ENCODE measurements at places on chromosomes 5 and 9. TPM values are rescaled to one million over a fixed set of nuclear protein-coding genes. Genes with fewer than 3 reads are reported as not detected.

Gene DMRT3
- total RNA-seq = not detected

Gene ZNF79
- total RNA-seq = 19.0 TPM

Gene IGFBPL1
- not detected for total RNA-seq

Gene KLHL3
- total RNA-seq = 1.2 TPM

Gene TLX3
- total RNA-seq = not detected

Gene S100Z
- not detected for total RNA-seq

Gene SLCO6A1
- total RNA-seq = not detected

Gene TEX48
- total RNA-seq = not detected

Gene CTXN3
- not detected for total RNA-seq

Gene LCN2
- total RNA-seq = not detected

Gene TNPO1
- total RNA-seq = 270 TPM

Gene DIPK1B
- total RNA-seq = 2.2 TPM

Gene CNOT8
- 47.1 TPM for total RNA-seq

Gene FOXD4L3
- total RNA-seq = not detected

Gene C5orf52
- not detected for total RNA-seq

Gene ANKRD55
- total RNA-seq = not detected

Gene TAF1L
- under 0.01 TPM for total RNA-seq

Gene WNT8A
- total RNA-seq = not detected

Gene SNCAIP
- 0.66 TPM for total RNA-seq

Gene RLN2
- total RNA-seq = not detected

Gene ADAMTS19
- 0.73 TPM for total RNA-seq

Gene CSF1R
- under 0.01 TPM for total RNA-seq

Gene EIF4E1B
- not detected for total RNA-seq

Gene ORM2
- not detected for total RNA-seq

Gene HAPLN1
- total RNA-seq = 4.6 TPM

Gene PDE6A
- total RNA-seq = not detected

Gene SLC6A18
- not detected for total RNA-seq

Gene MSX2
- 15.9 TPM for total RNA-seq

Gene PDCD1LG2
- total RNA-seq = 5.3 TPM

Gene BARHL1
- total RNA-seq = not detected

Gene TLE1
- 29.7 TPM for total RNA-seq

Gene STPG3
- 0.66 TPM for total RNA-seq

Gene MFAP3
- total RNA-seq = 47.9 TPM

Gene CNTNAP3
- total RNA-seq = 0.15 TPM

Gene PCDHA4
- 0.29 TPM for total RNA-seq

Gene GABRA1
- not detected for total RNA-seq

Gene MARCOL
- total RNA-seq = not detected
